ENCODE measurements at places on chromosomes 11 and 22. TPM values are rescaled to one million over a fixed set of nuclear protein-coding genes. Genes with fewer than 3 reads are reported as not detected.

DNA sequence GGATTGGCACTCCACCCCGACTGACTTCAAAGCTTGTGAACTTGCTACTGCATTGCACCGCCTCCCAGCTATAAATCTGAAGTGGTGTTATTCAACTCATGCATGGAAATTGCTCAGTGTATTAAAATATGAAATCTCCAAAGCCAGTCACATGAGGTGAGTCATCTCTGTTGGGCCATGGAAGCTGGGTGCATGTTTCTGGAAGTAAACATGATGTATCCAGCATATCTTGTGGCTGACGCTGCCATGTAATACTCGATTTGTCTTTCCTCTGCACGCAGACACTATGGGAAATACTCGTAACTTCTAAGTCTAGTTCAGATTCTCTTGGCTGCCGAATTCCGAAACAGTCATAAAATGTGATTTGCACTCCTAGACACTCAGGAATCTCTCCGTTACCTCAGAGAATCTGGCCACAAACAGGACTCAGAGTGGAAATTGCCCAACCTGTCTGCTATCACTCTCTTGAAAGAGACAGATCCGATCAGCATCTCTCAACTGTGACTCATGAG lies 154.9 kb upstream of the MPPED2 start:
- DNase-seq: no peak

DNA sequence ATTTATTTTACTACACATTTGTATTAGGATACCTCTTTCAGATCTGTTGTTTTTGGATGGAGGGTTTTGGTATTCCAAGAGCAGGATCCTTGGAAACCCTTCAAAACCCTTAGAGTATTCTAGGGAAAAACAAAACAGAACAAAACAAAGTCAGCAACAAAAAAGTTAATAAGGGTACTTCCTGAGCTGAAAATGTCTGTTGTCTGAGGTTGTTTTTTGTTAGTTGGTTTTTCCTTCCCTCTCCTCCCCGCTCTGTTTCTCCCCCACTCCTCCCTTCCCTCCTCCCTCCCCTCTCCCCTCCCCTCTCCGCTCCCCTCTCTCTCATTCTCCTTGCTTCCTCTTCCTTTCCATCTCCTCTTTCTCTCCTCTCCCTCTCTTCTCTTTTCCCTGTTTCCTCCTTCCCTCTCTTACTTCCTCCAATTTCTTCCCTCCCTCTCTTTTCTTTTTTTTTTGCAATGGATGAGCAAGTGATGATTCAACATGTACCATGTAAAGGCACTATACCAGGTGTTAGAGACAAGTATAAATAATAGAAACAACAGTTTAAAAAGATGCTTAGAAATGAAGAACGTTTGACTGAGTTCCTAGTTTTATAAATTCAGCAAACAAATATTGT lies 160.6 kb downstream of the TMEM135 start:
- no peak for DNase-seq

DNA sequence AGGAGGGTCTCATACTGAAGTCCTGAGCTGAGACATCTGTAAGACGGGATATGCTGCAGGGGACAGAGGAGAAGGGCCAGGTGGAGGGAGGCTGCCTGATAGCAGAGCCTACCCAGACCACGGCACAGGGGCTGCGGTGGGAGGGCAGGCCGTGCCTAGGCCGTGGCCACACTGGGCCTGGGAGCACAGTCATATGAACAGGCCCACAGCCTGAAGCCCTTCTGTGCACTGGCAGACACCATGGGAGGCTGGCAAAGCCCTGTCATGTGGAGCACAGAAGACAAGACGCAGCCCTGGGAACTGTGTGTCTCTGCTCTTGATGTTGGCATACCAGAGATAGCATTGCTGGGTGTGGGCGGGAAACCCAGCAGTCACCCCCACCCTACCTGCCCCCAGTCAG lies 3.3 kb downstream of the SPATA19 start:
- DNase-seq: no peak

DNA sequence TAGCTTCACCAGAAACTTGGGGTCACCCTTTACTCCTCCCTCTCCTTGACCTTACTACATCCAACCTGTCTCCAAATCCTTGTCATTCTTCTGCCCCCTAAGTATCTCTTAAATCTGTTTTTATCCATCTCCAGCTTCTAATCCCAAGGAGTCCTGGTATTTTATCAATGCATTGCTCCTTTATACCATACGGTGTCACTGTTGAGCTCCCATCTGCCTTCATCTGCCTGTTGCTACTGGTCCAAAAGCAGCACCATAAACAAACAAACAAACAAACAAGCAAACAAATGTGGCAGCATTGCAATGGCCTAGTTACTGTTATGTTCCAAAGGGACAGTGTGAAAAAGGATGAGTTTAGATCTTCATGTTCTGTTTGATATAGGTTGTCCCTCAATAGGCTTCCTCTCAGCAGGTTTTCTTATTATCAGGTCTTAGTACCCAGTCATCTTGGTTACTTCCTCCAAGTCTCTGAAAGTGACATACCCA lies 34.2 kb downstream of the DNHD1 start:
- peak; percentile 76 for DNase-seq

GRCh38 chr11:130546901-130547694 lies 98.7 kb downstream of the ADAMTS15 start:
- no peak for DNase-seq

DNA sequence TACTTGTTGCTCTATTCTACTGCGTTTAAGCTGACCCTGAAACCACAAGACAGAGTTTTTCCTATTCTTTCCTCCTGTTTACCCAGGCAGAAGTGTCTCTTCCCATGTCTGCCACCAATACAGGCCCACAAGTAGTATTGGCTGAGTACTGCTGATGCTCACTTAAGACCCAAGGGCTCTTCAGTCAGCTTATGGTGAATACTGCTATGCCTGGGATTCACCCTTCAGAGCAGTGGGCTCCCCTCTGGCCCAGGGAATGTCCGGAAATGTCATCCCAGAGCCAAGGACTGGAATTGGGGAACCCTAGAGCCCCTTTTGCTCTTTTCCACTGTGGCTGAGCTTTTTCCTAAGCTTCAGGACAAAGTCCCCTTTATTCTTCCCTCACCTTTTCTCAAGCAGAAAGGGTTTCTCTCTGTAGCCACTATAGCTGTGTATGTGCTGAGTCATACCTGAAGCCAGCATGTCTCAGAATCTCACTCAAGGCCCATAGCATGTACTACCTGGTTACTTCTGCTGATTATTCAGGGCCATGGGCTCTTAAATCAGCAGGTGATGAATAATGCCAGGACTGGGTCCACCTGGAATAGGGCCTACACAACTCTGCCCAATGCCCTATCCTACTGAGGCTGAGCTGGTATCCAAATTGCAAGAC lies 745.8 kb upstream of the ANO5 start:
- no peak for DNase-seq

DNA sequence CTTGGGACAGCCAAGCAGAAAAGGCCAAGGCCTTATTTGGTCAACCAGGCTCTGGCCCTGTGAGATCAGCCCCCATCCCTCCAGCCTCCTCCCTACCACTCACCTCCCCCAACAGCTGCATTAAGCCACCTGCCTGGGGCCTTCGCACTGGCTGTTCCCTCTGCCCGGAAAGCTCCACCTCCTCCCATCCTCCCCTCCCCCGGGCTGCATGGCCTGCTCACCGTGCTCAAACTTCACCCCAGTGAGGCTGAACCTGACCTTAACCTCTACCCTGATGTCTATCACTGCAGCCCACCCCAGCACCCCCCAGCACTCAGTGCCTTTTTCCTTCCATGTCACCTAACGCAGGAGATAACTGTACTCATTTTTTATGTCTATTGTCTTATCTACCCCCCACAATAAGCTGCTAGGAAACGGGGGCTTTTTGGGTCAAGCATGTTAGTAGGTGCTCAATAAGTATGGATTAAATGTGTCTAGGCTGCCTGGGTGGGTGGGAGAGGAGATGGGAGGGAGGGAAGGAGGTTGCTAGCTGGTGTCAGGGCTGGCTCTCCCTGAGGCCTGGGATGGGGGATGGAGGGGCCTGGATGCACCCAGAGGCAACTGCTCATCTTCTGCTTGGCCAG lies 912 bp downstream of the PTPRCAP start:
- DNase-seq: no peak

- DNase-seq: peak; percentile 14
Observed at GRCh38 chr11:58923300-58923788, 15.9 kb upstream of the GLYATL1 start.

GRCh38 chr22:45429981-45430775 lies 16.7 kb downstream of the RIBC2 start:
- no peak for DNase-seq

DNA sequence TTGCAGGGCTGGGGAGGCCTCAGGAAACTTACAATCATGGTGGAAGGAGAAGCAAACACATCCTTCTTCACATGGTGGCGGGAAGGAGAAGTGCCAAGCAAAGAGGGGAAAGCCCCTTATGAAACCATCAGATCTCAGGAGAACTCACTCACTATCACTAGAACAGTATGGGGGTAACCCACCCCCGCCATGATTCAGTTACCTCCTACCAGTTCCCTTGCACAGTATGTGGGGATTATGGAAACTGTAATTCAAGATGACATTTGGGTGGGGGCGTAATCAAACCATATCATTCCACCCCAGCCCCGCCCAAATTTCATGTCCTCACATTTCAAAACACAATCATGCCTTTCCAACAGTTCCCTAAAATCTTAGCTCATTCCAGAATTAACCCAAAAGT lies 16.2 kb downstream of the IMMP1L start:
- no peak for DNase-seq

GRCh38 chr11:34001557-34002064 lies 49.9 kb upstream of the CAPRIN1 start:
- DNase-seq: no peak

DNA sequence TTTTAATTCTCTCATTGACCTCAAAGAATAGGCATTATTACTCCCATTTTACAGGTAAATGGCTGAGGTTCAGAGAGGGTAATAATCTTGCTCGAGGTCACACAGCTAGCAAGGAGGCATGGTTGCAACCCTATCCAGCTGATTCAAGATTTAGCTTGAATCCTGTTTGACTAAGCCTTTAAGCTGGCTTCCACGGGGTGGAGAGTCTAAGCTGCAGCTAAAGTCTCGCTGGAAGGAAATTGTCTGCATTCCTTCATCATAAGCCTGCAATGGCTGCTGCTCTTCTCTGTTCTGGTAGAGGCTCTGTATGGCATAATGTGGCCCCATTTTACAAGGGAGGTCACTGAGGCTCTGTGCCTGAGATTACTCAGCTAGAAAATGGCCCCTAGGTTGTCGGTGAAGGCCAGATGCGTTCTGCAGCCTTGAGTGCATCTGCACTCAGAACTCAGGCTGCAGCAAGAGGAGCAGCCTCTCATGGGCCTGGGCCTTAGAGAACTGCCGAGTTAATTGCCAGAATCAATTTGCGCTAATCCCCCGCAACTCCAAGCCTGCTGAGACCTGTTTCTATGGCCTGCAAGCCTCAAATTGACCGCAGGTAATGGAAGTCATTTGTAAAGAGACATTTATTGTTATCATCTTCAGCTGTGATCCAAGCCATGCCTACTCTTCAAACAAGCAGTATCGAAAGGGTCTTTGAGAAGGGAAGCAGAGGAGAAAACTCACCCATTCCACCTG lies 44.1 kb upstream of the SEZ6L start:
- no peak for DNase-seq

- peak; percentile 33 for DNase-seq
Observed at GRCh38 chr11:94968334-94968958, 4.9 kb downstream of the CWC15 start.

GRCh38 chr11:76048763-76049162 lies 157.5 kb downstream of the WNT11 start:
- no peak for DNase-seq

- no peak for DNase-seq
Observed at GRCh38 chr11:97355230-97355629, 965.4 kb downstream of the JRKL start.

GRCh38 chr11:20017320-20017719 lies 143.0 kb downstream of the DBX1 start:
- no peak for DNase-seq

- no peak for DNase-seq
Observed at GRCh38 chr11:114141863-114142580, 82.5 kb downstream of the ZBTB16 start.

GRCh38 chr11:128716661-128717210 lies 22.9 kb downstream of the FLI1 start:
- DNase-seq: no peak

DNA sequence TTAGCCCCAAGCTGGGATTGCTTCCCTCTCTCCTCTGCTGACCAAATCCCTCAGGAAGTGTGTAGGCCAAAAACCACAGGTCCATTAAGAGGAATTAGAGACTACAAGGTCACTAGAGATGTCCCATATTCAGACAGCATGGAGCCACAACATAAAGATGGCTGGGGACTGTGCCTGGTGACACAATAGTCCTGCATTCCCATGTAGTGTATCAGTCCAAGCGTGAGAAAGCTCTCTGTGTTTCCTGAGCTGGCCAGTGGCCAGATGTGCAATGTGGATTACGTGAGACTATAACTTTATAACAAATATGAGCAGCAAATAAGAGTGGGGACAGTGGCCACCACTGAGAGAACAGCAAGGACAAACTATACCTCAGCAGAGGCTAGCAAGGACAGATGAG lies 7.6 kb upstream of the MS4A10 start:
- no peak for DNase-seq

- DNase-seq: no peak
Observed at GRCh38 chr11:86983021-86983488, 27.9 kb upstream of the FZD4 start.

GRCh38 chr11:73680687-73681086 lies 34.3 kb downstream of the PLEKHB1 start:
- no peak for DNase-seq

Gene OR8G1
- not detected for total RNA-seq

Gene SPTBN2
- total RNA-seq: 103 TPM

Gene OR5D14
- total RNA-seq: not detected

Gene ATM
- 55.5 TPM for total RNA-seq

Gene SLC5A12
- not detected for total RNA-seq

Gene GGTLC3
- total RNA-seq: not detected

Gene NOX4
- not detected for total RNA-seq

Gene GGTLC2
- total RNA-seq: not detected

Gene PLEKHB1
- 18.0 TPM for total RNA-seq

Gene HORMAD2
- total RNA-seq: 9.0 TPM

Gene ILK
- 149 TPM for total RNA-seq

Gene CHID1
- 83.4 TPM for total RNA-seq

Gene MRGPRX4
- total RNA-seq: not detected
